ENCODE measurements at places on chromosomes 5 and 9.

GRCh38 chr9:36293171-36293570, 34.9 kb upstream of the GNE start:
- DNase-seq, result no peak

DNA sequence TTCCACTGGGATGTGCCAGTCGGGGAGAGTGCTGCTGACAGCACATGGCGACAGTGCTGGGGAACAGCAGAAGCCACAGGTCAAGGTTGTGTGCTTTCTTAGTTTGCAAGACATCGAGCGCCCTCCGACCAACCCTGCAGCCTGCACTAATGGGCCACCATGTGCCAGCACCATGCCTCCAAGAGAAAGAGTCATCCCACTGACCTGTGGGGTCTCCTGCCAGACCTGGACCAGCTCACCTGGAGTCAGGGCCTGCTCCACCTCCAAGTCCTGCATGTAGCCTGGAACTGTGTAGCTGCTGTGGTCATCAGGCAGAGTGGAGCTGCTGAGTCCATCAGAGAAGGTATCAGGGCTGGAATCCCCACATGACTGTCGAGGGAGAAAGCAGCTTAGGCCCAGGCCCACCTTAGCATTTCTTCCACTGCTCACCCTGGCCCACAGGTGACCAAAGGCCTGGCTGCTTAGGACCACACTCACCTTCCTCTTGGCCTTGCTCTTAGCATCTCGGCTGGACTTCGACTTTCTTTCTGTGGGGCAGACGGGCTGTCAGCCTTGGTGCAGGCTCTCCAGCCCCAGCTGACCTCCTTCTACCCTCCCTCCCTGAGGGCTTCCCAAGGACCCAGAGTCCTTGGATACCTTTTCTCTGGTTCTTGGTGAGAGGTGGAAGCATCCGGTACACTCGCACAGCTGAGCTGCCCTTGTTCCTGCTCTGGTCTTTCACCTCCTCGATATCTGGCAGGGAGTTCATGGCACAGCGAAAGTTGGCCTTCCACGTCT, 4.1 kb downstream of the IRF1 start:
- DNase-seq, result no peak

- no peak for DNase-seq
Observed at GRCh38 chr5:12277504-12278192, 373.4 kb upstream of the CTNND2 start.

GRCh38 chr5:179435731-179436315, 90.6 kb upstream of the ADAMTS2 start:
- no peak for DNase-seq

DNA sequence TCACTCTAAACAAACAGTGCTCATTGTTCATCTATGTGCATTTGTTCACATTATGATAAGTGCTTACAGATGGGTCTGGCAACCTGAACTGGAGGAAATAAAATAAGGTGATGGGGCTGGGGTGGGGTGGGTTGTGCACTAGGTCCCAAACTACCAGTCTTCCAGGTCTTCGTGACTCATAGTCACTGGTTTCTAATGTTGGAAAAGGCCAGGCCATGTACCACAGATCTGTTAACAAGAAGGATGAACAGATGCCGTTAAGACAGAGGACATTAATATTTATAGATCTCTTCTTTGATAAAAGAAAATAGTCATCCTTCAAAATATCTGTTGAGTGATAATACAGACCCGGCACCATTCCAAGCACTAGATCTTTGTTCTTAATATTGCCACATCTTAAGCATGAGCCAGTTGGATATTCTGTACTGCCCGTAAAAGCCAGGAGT, 71.4 kb upstream of the STARD4 start:
- DNase-seq, result no peak

GRCh38 chr5:52148679-52149078, 639.0 kb upstream of the ITGA1 start:
- DNase-seq, result no peak

Data from stimulated activated CD4-positive, alpha-beta T cell treated with anti-CD3 and anti-CD28 coated beads, Interleukin-1b, Interleukin-23, amount 100 ng/mL, for 24 hours (primary cell).